GM12878 (cell line): ENCODE measurements at places on chromosomes 2 and 18. TPM values are rescaled to one million over a fixed set of nuclear protein-coding genes. Genes with fewer than 3 reads are reported as not detected.

CDC42EP3 gene
- total RNA-seq, result 63.1 and 67.6 TPM in 2 replicates

DNA sequence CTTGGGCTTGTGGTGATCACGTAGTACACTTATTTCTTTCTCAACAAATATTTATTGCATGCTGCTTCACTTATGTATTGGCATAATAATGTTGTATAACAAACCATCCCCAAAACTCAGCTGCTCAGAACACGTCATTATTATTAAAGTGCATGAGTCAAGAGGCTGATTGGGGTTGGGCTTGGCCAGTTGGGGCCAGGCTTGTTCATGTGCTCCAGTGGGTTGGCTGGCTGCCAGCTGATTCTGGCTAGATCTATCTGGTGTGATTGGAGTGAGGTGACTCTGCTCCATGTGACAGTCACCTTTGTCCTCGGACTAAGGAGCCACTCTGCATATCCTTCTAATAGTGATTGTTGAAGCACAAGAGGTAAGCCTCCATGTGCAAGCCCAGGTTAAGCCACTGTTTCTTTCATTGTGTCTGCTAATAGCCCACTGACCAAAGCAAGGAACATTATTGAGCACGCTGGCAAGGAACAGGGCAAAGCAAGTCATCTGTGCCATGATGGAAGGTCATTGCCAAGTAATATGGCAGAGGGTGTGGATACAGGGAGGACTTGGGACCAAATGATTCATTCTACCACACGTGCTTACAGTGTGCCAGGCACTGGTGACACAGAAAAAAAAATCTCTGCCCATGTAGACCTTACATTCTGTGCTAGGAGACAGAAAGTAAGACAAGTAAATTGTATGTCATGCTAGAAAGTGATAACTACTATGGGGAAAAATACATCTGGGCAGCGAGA lies 63.3 kb upstream of the TMEM182 start:
- no peak for DNase-seq
- H3K4me1 ChIP-seq, result no peaks in the 10 kb centered on the region
- H3K4me3 ChIP-seq, result no peak overlapping the region
- no peak overlapping the region for H3K27ac ChIP-seq

DNA sequence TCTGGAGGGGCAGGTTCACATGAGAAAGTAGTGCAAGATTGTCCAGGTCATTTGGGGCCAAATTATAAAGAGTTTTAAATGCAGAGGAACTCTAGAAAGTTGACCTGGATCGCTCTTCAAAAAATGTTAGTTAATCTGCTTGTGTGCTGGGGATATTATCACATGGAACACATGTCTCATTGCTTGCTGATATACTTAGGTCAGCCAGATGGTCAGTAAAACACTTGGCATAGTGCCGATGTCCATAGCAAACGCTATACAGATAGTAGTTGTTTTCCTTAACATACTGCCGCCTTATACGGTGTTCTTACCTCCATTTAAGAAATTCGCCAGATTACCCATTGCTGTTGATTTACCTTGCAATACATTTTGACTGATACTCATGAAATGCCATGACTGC lies 103.4 kb upstream of the CWC22 start:
- no peak overlapping the region for H3K4me3 ChIP-seq
- H3K27me3 ChIP-seq, result no peaks in the 10 kb centered on the region
- no peaks in the 10 kb centered on the region for H3K36me3 ChIP-seq
- no peak for DNase-seq
- H3K27ac ChIP-seq, result no peak overlapping the region

DNA sequence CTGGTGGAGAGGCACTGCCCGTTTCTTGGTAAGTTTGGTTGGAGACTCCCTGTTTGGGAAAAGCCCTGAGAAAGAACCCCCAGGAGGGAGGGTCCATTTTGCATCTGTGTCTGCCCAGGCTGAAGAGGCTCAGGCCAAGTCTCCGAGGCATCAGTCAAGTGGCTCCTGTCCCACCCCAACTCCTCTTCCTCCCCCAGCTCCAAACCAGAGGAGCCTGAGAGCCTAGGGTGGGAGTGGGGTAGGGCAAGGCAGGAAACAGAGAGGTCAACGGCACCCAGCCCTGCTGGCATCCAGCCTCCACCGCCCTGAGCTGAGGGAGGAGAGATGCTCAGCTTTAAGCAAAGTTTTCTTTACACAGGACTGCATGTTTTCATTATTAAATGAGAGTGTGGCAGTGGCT lies 38.2 kb downstream of the CYP27C1 start:
- H3K36me3 ChIP-seq, result no peaks in the 10 kb centered on the region
- no peak overlapping the region for H3K4me3 ChIP-seq

GRCh38 chr2:203492965-203493364 lies 42.1 kb downstream of the RAPH1 start:
- H3K4me3 ChIP-seq, result no peak overlapping the region
- no peaks in the 10 kb centered on the region for H3K36me3 ChIP-seq
- no peak overlapping the region for H3K27ac ChIP-seq

LBH gene
- 45.5 and 48.5 TPM in 2 replicates for total RNA-seq

C2orf69 gene
- 14.2 and 14.4 TPM in 2 replicates for total RNA-seq

GRCh38 chr18:50374220-50374752 lies 560 bp upstream of the SKA1 start:
- peak overlapping the region; percentile 82 for H3K27ac ChIP-seq
- no peaks in the 10 kb centered on the region for H3K27me3 ChIP-seq
- DNase-seq, result no peak
- H3K4me3 ChIP-seq, result peak overlapping the region; percentile 34; the same call in 1 of the 2 replicates
- no peaks in the 10 kb centered on the region; the same call in 1 of the 2 replicates for H3K36me3 ChIP-seq

GKN1 gene
- total RNA-seq, result not detected in 2 replicates

GRCh38 chr2:2938481-2938880 lies 439.1 kb downstream of the EIPR1 start:
- H3K36me3 ChIP-seq, result no peaks in the 10 kb centered on the region
- H3K4me3 ChIP-seq, result no peak overlapping the region
- no peaks in the 10 kb centered on the region for H3K27me3 ChIP-seq
- DNase-seq, result no peak
- no peaks in the 10 kb centered on the region for H3K4me1 ChIP-seq
- H3K27ac ChIP-seq, result no peak overlapping the region

DNA sequence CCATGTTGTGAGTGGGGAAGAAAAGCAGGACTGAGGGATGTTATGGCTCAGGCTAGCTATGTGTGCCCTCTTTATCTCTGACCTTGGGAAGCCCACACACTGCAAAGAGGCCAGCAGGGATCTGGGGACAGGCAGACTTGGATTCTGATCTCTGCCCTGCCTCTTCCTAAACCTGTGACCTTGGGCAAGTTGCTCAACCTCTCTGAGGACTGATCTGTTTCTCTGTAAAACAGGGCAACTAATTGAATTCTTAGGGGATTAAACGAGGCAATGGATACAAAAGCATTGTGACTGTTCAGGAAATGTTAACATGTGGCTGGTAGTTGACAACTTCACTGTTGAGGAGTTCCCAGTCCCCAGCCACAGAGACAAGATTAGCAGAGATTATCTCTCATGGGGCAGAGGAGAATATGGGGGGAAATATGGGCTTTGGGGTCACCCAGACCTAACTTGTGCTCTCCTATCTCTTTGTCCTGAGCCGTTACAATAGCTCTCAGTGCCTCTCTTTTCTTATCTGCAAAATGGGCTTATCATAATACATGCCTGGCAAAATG lies 184.7 kb upstream of the GLI2 start:
- no peaks in the 10 kb centered on the region for H3K4me1 ChIP-seq
- peaks cover 4% of the 10 kb centered on the region for H3K27me3 ChIP-seq
- H3K27ac ChIP-seq, result no peak overlapping the region
- no peaks in the 10 kb centered on the region for H3K36me3 ChIP-seq
- DNase-seq, result no peak
- H3K4me3 ChIP-seq, result no peak overlapping the region

DNA sequence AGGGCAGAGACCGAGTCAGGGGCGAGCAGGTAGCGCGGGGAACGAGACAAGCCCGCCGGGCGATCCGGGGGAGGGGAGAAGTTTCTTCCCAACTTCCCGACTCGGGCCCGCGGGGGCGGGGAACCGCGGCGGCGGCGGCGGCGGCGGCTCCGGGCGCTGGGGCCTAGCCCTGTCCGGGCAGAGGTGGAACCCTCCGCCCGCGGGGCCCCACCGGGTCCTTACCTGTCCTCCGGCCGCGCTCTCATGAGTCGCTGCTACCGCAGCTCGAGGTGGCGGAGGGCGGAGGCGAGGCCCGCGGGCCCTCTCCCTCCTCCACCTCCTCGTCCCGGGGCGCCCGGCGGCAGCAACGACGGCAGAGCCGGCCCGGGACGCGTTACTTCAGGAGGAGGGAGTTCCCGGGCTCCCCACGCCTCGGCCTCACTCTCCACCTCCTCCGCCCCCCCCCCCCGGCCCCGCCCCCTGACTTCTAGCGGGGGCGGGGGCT lies at the start of gene YES1:
Gene YES1 (minus strand): TSS at position 351 of the 484 bp plus-strand sequence. CDS start 55,415 bp downstream, outside the sequence.
- peak within 1 kb of the TSS; percentile 81 for H3K27ac ChIP-seq
- no peaks in the 10 kb centered on the region for H3K4me1 ChIP-seq
- H3K36me3 ChIP-seq, result no peaks in the 10 kb centered on the region; the same call in 1 of the 2 replicates
- no peak for DNase-seq

- H3K4me3 ChIP-seq, result 0 out of 2 replicates have a peak overlapping the region, but pooled peaks have one; percentile 5
- no peaks in the 10 kb centered on the region for H3K27me3 ChIP-seq
- no peak overlapping the region for H3K27ac ChIP-seq
- H3K36me3 ChIP-seq, result no peaks in the 10 kb centered on the region; the same call in none of the 2 replicates
These were observed 123.5 kb upstream of the BOD1L2 start for GRCh38 chr18:57023275-57023882.

TUBA4B gene
- total RNA-seq, result not detected in 2 replicates

CFAP65 gene
- not detected in 2 replicates for total RNA-seq

XIRP2 gene
- total RNA-seq, result not detected in 2 replicates

MC5R gene
- total RNA-seq, result not detected in 2 replicates

DNA sequence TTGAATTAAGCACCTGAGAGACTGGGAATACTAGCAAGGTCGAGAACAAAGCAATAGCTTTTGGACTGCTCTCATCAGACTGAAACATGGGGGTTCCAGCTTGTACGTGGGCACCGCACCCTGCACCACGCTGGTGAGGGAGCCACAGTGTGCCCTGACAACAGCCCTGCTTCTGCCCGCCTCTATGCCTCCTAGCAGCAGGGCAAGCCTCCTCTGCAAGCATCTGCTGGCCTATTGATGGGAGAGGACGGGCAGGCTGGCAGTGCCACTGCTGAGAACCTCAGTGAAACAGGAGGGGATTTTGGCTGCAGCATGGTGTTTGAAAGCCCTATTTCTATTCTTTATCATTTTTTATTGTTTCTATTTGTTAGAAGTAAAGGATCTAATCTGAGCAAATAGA lies 146.1 kb upstream of the OTOS start:
- H3K27me3 ChIP-seq, result no peaks in the 10 kb centered on the region
- H3K4me3 ChIP-seq, result no peak overlapping the region
- DNase-seq, result no peak
- no peak overlapping the region for H3K27ac ChIP-seq
- no peaks in the 10 kb centered on the region for H3K4me1 ChIP-seq

DNA sequence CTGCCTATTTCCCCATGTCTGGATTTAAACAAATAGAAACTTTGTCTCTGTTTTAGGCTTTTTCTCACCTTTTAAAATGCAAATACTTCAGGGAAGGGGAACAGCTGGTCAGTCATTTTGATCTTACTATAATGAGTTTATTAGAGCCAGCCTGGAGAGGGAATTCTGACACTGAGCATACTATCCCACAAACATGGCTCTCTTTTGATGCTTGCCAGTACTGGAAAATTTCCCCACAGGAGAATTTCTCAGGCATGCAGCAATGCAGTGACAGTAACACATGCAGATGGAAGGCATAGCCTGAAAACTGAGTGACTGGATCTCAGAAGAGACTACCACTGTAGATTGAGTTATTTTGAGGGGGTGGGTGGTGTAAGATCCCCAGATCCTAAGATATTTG lies 974.3 kb upstream of the CELF4 start:
- no peaks in the 10 kb centered on the region for H3K27me3 ChIP-seq
- no peak for DNase-seq
- no peaks in the 10 kb centered on the region for H3K4me1 ChIP-seq
- H3K4me3 ChIP-seq, result no peak overlapping the region

- H3K4me1 ChIP-seq, result no peaks in the 10 kb centered on the region
- no peak overlapping the region for H3K4me3 ChIP-seq
- H3K27me3 ChIP-seq, result peaks cover 6% of the 10 kb centered on the region
These were observed 46.3 kb downstream of the AQP12A start for GRCh38 chr2:240737958-240738357.

RUFY4 gene
- 1.5 and 2.7 TPM in 2 replicates for total RNA-seq

AMER3 gene
- total RNA-seq, result not detected in 2 replicates

DNA sequence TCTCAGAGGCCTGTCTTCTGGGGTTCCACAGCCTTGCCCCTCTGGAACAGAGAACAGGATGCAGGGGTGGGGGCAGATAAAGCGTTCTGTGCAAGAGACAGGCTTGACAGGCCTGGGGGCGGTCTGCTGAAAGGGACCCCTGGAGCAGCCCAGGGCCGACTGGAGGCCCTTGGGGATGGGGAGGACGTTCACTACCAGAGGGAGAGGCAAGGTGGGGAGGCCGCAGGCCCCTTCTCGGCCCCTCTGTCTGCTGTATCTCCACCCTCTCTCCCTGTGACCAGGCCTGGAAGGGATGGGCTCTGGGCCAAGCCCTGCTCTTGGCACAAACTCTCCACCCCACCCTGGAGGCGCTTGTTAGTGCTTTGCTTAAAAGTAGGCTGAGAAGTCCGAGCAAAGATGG lies 27.3 kb upstream of the INHBB start:
- no peak overlapping the region for H3K27ac ChIP-seq
- no peak overlapping the region for H3K4me3 ChIP-seq
- peaks cover under 1% of the 10 kb centered on the region; the same call in 1 of the 2 replicates for H3K4me1 ChIP-seq

GRCh38 chr18:62249478-62250097 lies 62.5 kb downstream of the RELCH start:
- DNase-seq, result peak; percentile 35
- no peaks in the 10 kb centered on the region for H3K4me1 ChIP-seq
- H3K27me3 ChIP-seq, result no peaks in the 10 kb centered on the region

CAVIN2 gene
- 0.11 TPM in 1 of 2 replicates, not detected in the other for total RNA-seq

UGT1A4 gene
- 0.21 TPM in 1 of 2 replicates, not detected in the other for total RNA-seq

- no peaks in the 10 kb centered on the region for H3K27me3 ChIP-seq
- H3K4me1 ChIP-seq, result peaks cover 11% of the 10 kb centered on the region; the same call in 1 of the 2 replicates
- no peak overlapping the region for H3K4me3 ChIP-seq
- H3K27ac ChIP-seq, result peak overlapping the region; percentile 9; the same call in 1 of the 2 replicates
These were observed 252.7 kb downstream of the ZEB2 start for GRCh38 chr2:144267239-144267638.

GRCh38 chr2:3021720-3022119 lies 355.9 kb downstream of the EIPR1 start:
- no peak for DNase-seq
- no peak overlapping the region for H3K4me3 ChIP-seq
- H3K4me1 ChIP-seq, result no peaks in the 10 kb centered on the region
- no peaks in the 10 kb centered on the region for H3K27me3 ChIP-seq
- no peaks in the 10 kb centered on the region for H3K36me3 ChIP-seq
- no peak overlapping the region for H3K27ac ChIP-seq

LONRF2 gene
- 0.03 and 0.08 TPM in 2 replicates for total RNA-seq

RRM2 gene
- 231 and 270 TPM in 2 replicates for total RNA-seq

DNA sequence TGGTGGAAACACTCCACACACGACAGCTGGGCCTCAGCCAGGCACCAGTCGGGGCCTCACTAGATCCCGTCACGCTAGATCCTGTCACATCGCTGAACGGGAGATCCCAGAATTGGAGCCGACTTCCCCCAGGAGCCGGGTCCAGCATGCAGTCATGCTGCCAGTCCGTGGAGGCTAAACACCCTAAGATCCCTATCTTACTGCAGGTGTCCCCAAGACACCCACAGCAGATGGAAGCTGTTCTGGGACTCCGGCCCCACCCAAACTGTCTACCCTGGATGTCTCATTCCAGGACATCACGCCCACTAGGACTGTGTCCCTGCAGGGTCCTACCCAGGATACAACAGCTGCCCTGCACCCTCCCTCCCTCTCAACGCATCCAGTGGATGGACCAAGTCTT lies 23.4 kb downstream of the ZNF516 start:
- DNase-seq, result no peak
- no peaks in the 10 kb centered on the region for H3K27me3 ChIP-seq
- H3K27ac ChIP-seq, result no peak overlapping the region
- H3K4me3 ChIP-seq, result no peak overlapping the region

KCTD18 gene
- 12.3 and 14.2 TPM in 2 replicates for total RNA-seq
